ENCODE measurements at places on chromosomes 16 and 17.

GRCh38 chr16:80407265-80407987 is 133.4 kb upstream of the DYNLRB2 start:
- no peak for DNase-seq

- no peak for DNase-seq
These were observed 32.6 kb downstream of the WNT9B start for GRCh38 chr17:46883871-46884520.

- no peak for DNase-seq
These were observed 108.5 kb downstream of the ZNF778 start for GRCh38 chr16:89325861-89326471.

DNA sequence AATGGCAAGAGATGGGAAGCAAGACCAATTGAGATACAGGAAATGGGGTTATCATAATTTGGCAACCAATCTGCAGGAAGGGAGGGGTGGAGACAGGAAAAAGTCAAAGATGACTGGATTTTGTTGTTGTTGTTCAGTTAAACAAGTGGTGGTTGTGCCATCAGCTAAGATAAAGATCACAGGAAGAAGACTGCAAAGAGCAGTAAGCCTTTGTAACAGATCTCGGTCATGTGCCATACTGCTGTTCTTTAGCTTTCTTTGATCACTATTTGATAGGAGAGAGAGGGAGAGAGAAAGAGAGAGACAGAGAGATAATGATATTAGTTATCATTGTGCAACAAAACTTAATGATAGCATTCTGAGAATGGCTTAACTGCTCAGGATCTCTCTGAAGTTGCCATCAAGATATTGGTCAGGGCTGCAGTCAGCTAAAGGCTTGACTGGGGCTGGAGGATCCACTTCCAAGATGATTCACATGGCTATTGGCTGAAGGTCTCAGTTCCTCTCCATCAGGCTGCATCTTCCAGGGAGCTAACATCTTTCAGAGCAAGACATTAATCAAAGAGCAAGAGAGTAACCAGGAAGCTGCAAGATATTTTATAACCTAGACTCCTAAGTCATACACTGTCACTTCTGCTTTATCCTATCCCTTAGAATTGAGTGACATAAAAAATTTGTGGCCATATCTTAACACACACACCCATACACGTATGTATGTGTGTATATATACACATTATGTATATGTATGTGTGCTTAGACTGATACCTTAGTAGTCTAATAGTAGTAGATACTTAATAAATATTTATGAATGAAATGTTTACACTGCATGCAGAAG is 405.0 kb downstream of the SHISA9 start:
- no peak for DNase-seq

DNA sequence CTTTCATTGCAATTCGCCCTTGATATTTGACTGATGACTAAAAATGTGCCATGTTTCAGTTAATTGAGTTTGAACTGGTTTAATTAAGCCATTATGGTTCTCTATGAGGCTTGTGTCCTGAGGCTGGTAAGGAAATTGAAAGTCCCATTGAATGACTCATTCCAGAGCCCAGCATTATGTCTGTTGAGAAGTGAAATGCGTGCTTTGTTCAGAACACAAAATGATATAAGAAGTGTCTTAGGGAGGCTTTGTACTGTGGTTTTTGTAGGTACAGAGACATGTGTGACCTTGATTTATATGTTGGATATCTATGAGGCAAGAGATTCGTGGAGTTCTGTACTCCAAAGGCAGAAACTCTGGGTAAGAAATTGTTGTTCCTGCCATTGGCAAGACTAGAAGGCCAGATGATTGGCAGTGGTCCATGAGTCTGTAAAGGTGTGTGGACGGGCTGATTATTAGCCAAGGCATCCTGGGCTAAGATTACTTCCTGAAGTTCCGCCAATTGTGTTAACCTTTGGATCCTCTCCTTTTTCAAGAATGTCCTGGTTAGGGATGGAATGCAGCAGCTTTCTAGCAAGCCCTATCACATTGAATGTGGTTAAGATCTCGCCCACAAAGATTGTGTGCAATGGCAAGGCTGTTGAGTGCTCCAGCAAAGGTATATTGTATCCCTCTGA is 103.7 kb downstream of the NPIPB5 start:
- no peak for DNase-seq
